Stimulated activated memory B cell treated with anti-CD40 and anti-IgM and Interleukin-4, amounts not matched to agents 10 μg/mL and 1 μg/mL and 100 μg/mL, for 72 hours (primary cell): ENCODE measurements at places on chromosomes 5 and 9.

- no peak for ATAC-seq
Measured at GRCh38 chr9:18194316-18194715, 279.6 kb upstream of the ADAMTSL1 start.

GRCh38 chr9:21669701-21670100, 132.7 kb upstream of the MTAP start:
- no peak for ATAC-seq

GRCh38 chr5:151670083-151670686, 16.5 kb downstream of the SPARC start:
- no peak for ATAC-seq

DNA sequence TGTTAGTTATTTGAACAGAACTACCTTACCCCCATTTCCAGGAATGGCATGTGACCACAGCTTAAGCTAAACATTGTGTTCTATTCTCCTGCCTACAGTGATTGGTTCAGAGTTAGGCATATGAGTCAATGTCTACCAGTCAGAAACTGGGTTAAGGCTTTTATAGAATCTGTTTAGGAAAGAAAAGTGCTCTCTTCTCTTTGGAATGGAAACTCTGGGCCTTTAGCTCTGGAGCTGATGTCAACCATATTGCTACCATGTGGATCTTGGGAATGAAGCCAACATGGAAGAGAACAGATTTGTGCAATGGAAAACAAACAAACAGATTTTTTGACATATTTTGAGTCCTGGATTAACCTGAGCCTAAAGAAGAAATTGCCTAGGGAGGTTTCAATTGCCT, 488.9 kb upstream of the TNC start:
- no peak for ATAC-seq

- peak; percentile 67 for ATAC-seq
Measured at GRCh38 chr5:123036391-123037103, at the start of gene PPIC. PPIC (minus strand) TSS chr5:123036725; CDS start chr5:123036625, 100 bp downstream.

- ATAC-seq = no peak
Measured at GRCh38 chr9:71980266-71981190, 69.1 kb downstream of the C9orf85 start.
